ENCODE measurements at places on chromosomes 2 and 18.

DNA sequence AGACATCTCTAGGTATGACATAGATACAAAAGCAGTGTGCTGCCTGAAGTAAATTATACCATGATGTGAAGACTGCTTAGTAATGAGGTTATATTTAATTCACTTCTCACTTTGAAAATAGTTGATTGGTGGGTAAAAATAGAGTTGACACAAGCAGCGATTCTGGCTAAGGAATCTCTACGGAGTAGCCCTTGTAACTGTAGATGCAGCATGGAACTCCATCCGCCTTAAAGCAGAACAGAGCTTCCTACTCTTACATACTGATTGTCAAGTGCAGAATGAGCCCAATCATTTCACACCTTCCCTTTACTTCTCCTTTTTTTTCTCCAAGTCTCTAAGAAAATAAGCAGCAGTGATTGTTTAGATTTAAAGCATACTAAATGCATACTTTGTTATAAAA lies 1594.6 kb upstream of the SLC39A10 start:
- DNase-seq: no peak

GRCh38 chr2:191018643-191019119 lies 4.7 kb upstream of the STAT1 start:
- no peak for DNase-seq

- no peak for DNase-seq
Observed at GRCh38 chr2:34161549-34161948, 562.5 kb upstream of the FAM98A start.

GRCh38 chr2:172655838-172656573 lies 79.6 kb upstream of the RAPGEF4 start:
- no peak for DNase-seq

DNA sequence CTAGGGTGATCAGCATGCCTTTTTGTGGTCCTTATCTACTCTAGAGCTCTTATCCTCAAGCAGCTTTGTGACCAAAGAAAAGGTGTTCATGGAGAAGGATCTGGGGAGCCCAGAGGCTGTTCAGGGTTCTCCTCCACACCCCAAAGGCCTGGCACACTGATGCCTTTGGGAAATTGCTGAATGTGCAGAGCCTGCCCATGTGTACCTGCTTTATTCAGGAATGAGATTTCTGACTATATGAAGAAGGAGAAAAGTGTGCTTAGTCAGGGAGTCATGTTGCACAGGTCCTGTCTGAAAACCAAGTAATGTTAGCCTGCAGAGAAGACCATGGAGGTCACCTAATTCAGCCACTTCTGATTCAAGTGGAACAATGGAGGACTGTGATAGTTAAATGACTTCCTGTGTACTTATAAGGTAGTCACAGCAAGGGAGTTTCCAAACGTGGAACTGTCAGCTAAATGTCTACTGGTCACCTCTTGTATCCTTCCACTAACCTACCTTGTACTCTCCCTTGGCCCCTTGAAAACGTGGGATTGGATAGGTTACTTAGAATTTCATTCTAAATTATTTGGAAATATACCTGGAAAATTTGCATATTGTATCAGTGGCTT lies 81.3 kb downstream of the LIMS1 start:
- DNase-seq: no peak

GRCh38 chr2:6627316-6627715 lies 238.4 kb downstream of the CMPK2 start:
- DNase-seq: no peak

DNA sequence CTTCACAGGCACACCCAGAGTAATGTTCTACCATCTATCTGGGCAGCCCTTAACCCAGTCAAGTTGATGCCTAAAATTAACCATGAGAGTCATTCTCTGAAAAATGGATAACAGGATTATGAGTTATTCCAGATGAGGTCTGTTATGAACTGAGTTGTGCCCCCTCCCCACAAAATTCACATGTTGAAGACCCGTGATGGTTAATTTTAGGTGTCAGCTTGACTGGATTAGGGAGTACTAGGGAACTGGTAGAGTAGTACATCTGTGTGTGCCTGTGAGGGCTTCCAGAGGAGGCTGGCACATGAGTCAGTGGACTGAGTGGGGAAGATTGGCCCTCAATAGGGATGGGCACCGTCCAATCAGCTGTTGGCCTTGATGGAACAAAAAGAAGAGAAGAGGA lies 110.4 kb upstream of the MYCN start:
- no peak for DNase-seq

DNA sequence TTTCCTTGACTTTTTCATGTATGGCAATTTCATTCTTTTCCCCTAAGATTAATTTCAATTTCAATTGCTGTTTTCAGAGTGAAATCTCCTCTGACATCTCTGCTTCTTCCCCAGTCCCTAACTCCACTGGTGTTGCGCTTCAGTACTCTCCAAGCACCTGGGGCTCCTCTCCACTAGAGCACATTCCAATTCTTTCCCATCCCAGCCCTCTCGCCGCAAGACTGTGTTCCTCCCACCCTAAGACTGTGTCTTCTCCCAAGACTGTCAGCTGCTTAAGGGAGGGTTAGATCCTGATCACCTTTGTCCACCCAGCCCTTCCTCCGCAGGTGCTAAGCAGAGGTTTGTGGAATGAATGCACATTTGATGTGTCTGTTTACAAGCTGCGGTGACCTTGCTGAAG lies 255.7 kb upstream of the CCDC68 start:
- no peak for DNase-seq

DNA sequence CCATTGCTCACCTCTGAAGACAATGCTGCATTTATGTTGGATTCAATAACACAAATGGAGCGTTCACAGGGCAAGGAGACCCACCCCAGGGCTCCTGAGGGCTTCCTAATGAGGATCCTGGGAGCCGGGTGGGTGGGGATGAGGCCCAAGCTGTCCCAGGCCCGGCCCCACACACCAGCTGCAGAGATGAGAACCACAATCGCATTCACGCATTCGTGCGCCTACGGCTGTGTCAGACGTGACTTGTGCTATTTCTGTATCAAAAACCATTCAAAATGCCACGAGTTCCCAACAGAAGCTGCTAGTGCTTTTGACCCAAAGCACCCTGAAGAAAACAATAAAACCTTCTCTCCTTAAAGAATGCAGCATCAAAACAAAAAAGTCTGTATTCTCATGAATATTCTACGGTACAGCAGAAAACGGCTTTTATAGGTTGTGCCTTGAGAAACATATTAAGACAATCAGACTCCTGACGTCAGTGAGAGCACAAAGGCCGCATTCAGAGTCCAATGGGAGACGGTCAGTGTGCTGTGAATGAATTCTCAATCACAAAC lies 205.4 kb downstream of the HDAC4 start:
- DNase-seq: no peak

DNA sequence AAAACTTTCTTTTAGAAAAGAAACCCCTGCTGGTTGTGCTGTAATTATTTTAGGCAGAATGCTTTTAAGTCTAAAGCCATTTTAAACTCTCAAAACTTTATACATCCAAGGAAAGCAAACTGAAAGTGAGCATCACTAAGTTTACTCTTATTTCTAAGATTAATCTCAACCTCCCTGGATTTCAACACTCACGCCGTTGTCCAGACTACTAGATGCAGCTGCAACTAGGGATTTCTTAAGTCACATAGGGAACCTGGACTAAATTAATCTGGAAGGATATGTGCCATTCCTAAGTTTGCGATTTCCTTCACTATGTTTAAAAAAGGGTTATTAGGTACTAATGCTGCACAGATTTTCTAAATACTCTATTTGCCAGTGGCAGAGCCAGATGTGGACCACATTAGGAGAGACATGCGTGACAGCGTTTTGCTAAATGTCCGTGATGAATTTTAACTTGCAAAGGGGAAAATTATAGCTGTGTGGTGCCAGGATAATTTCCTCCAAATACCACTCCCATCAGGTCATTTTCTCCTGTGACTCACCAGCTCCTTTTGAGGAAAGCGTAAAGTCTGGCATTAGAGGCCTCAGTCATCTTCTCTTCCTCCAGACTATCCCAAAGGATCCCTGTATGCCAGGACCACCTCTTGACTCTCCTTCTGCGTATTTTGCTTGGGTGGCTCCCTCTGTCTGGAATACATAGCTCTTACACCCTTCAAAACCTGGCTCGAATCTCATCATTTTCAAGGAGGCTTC lies 143.7 kb downstream of the ATL2 start:
- DNase-seq: no peak
